ENCODE measurements at places on chromosomes 3 and 15. TPM values are rescaled to one million over a fixed set of nuclear protein-coding genes. Genes with fewer than 3 reads are reported as not detected.

GRCh38 chr15:43376017-43376705, 5.3 kb downstream of the TUBGCP4 start:
- DNase-seq = peak; percentile 39

- no peak for DNase-seq
Observed at GRCh38 chr3:111911446-111911845, 52.4 kb downstream of the PHLDB2 start.

DNA sequence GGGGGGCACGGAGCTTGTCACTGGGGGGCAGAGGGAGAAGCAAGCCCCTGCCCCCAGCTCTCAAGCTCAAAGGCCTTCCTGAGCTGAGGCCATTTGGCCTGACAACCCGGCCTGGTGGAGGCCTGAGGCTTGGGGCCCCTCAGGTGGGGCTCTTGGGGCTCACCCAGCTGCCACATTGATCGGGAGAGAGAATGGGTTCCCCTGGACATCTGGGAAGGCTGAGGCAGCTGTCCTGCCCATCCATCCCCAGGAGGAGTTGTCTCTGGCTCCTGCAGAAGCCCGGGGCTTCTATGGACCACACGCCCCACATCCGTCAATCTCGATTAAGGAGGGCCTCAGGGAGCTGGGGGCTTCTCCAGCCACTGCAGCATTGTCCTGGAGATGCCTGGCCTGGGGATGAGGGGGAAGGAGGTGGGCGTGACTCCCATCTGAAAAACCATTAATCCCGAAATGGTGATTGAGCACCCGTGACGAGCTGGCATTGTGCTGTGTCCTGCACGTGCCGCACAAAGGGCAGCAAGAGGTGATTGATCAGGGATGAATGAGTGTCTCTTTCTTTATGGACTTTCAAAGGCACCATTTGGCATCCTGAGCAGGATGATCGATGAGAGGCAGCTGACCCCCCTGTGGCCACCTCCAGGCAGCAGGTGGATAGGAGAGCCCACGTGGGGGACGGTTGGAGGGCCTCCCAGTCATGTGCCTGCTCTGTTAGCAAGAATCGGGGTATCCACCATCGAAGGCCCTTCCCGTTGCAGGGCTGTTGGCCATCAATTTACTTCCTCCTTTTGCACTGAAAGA, 17.2 kb upstream of the CRABP1 start:
- DNase-seq = no peak

- DNase-seq = no peak
Observed at GRCh38 chr3:68648494-68648893, 283.9 kb downstream of the TAFA4 start.

- DNase-seq = no peak
Observed at GRCh38 chr3:23594066-23594465, 211.7 kb upstream of the UBE2E1 start.

DNA sequence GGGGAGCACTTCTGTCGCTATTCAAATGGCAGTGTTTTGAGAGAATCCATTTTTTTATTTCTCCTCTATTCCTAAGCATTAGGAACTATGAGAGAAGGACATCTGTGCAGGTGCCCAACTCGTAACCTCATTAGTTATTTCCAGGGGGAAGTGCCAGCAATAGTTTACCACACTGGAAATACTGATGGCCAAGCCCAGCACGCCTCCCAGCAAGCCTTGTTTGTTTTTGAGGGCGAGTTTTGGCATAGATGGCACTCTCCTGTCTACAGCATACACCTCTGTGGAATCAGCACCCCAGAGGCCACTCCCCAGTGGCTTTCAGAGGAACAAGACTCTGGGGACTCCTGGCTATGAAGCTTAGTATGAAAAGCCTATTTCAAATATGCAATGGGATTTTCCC, 36.6 kb downstream of the FAN1 start:
- DNase-seq = no peak

DNA sequence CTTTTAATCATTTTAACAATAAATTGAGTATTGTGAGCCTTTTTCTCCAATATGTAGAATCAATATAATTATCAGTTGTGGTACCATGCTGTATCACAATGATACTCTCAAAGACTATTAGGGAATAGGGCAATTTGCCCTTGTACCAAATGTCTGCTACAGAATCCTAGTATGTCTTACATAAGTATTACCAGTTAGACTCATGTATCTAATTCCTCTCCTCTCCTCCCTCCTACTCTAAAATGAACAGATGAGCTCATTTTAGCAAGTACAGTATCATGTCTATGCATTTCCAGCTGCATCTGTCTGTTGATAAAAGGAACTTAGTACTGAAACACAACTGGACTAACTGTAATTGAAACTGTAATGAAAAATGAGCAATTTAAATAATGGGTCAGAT, 124.3 kb upstream of the ATP11B start:
- DNase-seq = no peak

CLSTN2 gene
- under 0.01 TPM for total RNA-seq

SMCO1 gene
- total RNA-seq = not detected

GRCh38 chr15:79132770-79133169, 42.2 kb upstream of the RASGRF1 start:
- DNase-seq = no peak
